OCI-M1 (cell line): ENCODE measurements at places on chromosomes 12 and 14.

DNA sequence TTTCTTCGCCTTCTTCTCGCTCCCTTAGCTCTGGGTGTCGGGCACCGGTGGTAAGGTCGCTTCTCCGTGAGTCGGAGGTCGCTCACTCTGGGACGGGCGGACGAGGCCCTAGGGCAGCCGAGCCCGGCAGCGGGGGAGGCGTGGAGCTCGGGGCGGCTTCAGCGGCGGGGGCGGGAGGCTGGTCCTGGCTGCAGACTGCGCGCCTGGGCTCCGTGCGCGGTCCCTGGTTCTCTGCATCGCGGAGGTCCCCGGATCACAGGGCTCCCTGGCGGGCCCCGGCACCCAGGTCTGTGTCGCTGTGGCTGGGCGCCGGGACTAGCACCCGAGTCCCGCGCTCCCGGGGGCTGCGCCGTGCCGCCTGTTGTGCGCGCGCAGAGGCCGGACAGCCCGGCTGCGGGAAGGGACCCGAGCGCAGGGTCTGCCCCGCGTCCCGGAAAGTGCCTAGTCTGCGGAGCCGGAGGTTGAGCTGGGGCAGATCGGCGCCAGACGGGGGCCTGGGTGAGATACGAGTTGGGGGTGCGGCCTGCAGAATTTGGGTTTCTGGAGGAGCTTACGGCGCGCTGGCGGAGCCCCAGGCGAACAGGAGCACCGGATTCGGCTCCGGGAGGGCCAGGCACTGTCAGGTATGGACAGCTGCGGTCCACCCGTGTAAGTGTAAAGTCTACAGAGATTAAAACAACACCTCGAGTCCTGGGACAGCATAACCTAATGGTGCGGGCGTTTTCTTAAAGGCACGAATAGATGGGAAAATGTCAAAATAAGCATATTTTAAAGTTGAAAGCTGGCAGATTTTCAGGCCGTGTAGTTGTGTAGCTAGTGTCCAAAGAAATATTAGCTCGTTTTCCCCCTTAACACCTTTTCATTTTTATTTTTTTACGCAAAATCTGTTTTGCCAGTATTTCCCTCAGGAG, 713 bp downstream of the FRMD6 start:
- peak; percentile 27 for DNase-seq

- DNase-seq = no peak
Measured at GRCh38 chr12:131818821-131819585, 9.2 kb upstream of the MMP17 start.

DNA sequence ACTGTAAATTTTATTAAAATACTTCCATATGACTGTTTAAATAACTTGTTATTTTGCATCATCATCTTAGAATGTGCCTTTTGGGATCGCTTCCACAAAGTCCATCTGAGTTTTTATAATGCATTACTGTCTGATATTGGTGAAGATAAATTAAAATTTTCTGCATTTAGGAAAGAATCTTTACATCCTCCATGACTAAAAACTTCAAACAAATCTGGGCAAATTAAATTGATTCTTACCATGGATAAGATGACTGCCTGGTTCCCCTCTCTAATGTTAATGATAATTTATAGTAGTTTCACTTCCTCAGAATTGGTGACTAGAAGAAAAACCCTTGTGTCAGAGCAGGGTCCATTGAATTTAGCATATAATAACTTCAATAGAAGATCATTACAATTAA, 94.7 kb upstream of the SLC38A4 start:
- no peak for DNase-seq

- DNase-seq = no peak
Measured at GRCh38 chr14:76063327-76063726, 77.8 kb downstream of the IFT43 start.

DNA sequence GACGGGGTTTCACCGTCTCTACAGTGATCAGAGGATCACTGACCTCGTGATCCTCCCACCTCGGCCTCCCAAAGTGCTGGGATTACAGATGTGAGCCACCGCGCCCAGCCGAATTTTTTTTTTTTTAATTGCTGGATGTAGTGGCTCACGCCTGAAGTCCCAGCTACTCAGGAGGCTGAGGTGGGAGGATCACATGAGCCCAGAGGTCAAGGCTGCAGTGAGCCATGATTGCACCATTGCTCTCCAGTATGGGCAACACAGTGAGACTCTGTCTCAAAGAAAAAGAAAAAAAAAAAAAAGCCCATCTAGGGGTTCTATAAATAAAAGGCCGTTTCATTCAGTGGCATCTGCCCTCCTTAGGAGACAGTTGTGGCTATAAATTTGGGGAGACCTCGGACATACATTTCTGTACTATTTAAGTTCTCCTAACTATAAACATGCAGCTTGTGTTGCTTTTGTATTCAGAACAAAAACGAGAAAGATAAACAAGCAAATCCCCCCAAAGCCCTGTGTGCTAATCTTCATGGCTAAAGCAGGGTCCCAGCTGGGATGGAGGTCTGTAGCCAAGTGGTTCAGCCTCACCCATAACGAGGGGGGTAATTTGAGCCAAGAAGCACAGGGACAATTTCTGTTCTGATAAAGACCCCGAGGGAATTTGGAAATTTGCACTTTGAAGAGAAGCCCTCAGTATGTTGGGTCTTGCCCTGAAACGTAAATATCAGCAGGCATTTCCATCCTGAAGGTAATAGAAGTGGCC, 35.0 kb upstream of the BCL7A start:
- DNase-seq = no peak

GRCh38 chr12:19771858-19772257, 332.6 kb downstream of the AEBP2 start:
- no peak for DNase-seq

DNA sequence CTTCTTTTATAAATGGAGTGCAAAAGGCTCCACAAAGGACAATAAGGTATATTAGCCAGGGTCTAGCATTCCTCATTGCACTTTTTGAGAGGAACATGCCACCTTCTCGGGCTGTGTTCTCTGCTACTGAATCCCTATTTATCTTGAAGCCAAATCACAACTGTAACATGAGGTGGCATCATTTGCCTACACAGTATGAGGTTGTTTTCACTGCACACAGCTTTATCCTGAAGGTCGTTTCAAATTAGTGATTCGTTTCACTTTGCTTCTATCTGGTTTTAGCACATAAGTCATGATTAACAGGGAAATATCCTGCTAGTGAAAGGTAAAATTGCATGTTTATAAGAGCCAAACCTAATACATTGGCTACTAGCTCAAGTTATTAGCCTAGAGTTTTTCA, 153.8 kb downstream of the SLC35F4 start:
- no peak for DNase-seq

DNA sequence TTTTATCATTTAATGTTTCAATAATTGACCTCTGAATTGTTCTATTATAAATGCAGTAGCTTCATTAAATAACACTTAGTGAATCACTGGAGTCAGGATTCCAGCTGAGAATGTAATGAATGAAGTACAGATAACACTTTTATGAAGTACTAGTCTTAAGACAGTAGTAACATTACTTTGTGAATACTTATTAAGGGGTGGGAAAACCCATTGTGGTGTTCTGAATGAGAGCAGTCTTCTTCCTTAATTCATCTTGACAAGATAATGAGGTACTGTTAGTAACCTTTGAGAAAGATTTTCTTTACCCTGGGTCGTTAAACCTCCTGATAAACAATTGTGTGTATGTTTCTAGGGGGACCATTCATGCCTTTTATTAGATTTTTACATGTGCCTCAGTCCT, 12.7 kb downstream of the NUP107 start:
- no peak for DNase-seq

DNA sequence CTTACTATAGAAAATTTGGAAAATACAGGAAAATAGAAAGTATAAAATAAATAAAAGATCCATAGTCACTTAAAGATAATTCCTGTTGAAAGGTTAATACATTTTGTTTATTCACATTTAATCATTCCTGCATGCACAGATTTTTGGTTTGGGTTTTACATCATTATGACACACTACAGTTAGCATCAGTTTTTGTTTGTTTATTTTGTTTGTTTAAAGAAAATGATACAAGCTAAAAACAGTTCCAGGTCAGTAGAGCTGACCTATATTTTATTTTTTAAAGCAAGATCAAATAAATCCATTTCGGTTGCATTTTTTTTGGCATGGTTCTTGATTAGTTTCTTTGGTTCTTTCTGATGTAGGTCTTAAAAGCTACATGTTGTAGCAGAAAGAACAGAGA, 68.8 kb upstream of the CCDC91 start:
- DNase-seq = no peak

DNA sequence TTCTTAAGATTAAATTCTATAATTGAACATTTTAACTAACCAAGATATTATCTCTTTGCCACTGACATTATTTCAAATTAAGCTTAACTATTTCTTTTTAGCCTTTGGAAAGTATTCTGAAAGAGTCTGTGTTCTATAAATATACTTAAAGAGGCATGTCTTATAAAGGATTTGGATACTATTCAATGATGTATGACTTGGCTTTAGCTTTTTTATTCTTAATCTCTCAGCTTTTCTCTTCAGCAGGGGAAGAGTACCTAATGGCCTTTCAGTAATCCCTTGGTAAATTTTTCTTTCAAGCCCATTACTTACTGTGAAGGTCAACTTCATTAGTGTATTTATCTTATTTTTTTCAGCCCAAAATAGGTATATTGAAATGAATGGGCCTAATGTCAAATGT, 113.8 kb downstream of the LRRK2 start:
- DNase-seq = no peak

- peak; percentile 2 for DNase-seq
Measured at GRCh38 chr14:90368946-90369721, 27.7 kb upstream of the CALM1 start.

DNA sequence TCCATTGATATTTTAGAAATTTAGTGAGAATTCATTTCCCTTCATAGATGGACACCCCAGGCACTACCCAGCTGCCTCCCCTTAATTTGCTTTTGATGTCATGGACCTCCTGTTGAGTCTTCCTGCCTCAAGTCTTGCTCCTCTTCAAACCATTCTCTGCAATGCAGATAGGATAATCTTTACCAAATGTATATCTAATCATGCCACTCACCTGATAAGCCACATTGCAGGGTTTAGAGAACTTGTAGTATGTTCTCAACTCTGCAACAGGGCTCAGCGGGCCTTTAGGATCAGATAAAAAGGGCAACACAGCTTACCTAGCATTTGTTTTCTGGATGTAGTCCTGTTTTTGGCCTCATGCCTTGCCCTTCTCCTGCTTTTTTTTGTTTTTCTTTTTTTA, 234.5 kb downstream of the EMP1 start:
- no peak for DNase-seq

DNA sequence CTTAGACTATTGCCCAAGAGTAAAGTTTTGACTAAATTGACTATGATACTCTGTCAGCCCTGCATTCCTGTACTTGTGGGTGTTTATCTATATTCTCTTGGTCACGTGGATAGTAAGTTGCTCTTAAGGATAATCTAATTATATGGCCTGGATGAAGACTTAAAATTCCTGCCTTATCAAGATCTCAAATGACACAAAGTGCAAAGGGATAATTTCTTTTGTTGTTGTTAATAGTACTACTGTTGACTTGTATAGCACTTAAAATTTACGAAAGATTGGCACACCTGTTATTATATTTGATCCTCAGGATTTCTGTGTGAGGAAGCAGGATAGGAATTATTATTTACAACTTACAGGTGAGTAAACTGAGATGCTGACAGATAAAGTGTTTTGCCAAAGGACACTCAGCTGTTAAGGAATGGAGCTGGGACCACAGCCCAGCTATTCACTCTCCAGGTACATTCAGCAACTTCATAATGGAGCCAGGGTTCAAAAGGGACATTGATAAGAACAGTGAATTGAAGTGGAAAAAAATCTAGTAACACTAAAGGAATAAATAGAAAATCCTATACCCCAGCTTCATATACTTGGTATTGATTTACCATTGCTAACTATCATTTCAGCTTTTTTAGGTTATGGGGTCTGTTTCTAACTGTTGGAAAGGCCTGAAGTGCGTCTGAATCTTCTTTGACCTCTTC, 53.4 kb upstream of the EVL start:
- no peak for DNase-seq

GRCh38 chr12:73863546-73863945, 674.1 kb upstream of the ATXN7L3B start:
- DNase-seq = no peak

GRCh38 chr12:121274036-121274763, 22.3 kb downstream of the CAMKK2 start:
- no peak for DNase-seq

DNA sequence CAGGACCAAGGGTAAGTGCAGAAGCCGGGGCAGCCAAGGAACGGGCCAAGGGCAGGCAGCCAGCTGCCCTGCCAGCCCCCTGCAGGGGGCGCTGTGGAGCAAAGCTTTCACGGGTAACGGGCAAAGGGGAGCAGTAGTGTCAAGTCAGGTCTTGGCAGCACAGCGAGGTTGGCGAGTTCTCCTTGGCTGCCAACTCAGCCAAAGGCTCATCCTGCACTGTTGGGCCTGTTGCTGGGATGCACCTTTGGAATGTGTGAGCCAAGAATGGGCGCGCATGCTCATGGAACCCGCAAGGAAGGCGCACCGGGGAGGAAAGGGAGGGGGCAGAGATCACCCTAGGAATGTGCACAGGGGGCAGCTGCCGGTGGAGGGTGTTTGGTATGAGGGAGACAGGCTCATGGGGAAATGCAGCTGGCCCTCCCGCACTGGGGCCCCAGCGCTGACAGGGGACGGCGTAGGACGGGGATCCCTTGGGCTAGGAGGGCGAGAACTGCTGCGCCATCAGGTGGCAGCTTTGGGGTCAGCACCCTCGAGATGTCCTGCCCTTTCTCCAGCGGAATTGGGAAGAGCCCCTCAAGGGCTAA, 138.0 kb downstream of the ASCL4 start:
- peak; percentile 61 for DNase-seq

DNA sequence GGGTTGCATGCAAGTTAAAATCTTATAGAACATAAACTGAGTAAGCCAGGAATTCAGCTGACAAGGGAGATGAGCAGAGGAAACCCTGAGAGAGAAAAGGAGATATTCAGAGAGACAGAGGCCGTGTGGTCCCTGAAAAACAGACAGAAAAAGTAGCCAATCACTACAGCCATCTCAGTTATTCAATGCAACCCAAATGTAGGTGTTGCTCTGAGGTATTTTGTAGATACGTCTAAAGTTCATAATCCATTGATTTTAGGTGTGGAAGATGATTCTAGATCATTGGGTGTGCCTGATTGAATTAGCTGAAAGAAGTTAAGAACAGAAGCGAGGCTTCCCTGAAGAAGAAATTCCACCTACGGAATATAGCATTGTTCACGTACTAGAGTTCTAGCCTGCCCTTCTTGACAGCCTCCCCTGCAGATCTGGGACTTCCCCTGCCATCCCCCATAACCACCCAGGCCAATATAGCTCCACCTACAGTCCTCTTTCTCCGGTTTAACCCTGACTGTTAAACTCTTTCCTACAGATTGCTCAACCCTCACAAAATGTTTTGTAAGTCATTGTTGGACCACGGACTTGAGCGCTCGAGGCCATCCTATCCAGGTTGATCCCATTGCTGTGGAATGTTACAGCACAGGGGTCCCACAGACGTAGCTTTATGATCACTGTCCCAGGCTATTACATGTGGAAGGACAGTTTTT, 21.7 kb downstream of the AICDA start:
- DNase-seq = peak; percentile 48

DNA sequence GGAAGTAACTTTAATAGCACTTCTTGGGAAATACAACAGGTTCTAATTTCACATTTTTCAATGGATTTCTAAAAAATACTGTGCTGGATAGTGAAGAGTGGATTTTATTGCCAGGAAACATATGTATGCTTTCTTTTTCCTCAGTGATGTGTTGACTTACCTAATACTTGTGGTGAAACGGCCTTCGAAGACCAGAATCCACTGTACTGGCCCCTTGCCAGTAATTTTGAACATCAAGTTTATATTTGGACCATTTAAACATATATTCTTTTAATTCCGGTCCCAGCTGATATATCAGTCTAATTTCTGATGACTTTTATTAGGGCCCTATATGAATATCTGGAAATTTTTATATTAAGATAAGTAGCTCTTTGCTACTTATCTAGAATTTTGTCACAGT, 1.8 kb downstream of the MSRB3 start:
- DNase-seq = no peak

- DNase-seq = no peak
Measured at GRCh38 chr12:77308056-77308455, 242.7 kb upstream of the E2F7 start.
